Neural progenitor cell (in vitro differentiated cells): ENCODE measurements at places on chromosomes 16 and 17. TPM values are rescaled to one million over a fixed set of nuclear protein-coding genes. Genes with fewer than 3 reads are reported as not detected.

Gene TBC1D3C
- total RNA-seq = not detected in 2 replicates

DNA sequence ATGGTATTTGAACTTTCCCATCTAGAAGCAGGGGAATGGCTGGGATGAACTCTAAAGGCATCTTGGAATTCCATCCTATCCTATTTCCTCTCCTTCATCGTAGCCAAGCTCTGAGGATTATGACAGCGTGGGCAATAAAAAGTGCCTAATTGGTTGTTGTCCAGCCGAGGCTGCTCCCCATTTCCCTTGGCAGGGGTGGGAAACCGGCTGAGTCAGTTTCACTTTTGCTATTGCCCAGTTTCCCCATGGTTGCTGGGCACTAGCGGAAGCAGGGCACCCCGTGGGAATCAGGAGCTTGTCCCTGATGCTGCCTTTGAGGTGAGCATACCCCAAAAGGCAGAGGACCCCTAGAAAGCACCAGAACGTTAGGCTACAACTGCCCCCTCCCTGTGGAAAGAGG lies 13.8 kb upstream of the SP2 start:
- no peak for DNase-seq

- DNase-seq = peak; percentile 80
Observed at GRCh38 chr16:67000384-67001351, 12.3 kb downstream of the CES4A start.

- DNase-seq = no peak
Observed at GRCh38 chr16:65002265-65002664, 119.6 kb downstream of the CDH11 start.

Gene LRRC36
- total RNA-seq = 0.34 TPM in 1 of 2 replicates, not detected in the other

DNA sequence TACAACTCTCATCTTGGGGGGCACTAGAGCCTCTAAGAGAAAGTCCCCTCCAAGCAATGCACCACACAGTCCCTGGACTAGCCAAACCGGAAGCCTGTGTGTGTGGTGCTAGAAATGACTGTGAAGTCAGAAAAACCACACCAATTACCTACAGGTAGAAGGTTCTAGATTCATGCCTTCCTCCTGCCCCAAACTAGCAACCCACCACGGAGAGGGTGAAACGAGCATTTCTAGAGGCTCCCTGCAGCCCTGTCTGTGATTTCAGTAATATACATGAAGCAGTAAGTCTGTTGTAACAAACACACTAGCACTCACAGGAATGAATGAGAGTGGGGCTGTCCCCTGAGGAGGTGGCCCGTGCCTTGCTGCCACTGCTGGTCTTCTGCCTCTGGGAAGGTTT lies 13.6 kb downstream of the ZFHX3 start:
- no peak for DNase-seq

- no peak for DNase-seq
Observed at GRCh38 chr17:61331178-61331577, 68.5 kb upstream of the TBX2 start.

- DNase-seq = no peak
Observed at GRCh38 chr16:86877108-86877507, 298.8 kb downstream of the FOXL1 start.

DNA sequence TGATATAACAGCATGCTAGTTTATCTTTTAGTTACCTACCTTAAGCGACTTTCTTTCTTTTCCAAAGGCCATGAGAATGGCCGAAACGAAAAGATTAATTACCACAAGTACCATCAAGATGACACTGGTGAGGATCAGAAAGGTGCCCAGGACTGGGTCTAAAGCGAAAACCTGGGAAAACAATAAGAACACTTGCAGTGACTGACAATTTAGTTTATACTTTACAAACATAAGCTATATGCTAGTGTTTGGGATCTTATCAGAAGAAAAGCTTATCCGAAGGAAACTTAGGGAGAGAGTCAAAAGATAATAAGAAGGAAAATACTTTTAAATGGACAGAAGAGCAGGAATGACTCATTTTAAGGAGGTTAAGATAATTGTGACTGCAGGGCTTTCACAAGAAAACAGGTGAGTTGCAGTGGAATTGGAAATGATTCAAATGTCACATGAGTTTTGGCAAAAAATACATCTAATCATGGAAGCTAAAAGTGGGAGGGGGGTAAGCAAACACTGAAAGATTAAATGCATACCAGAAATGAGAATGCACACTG lies 34.8 kb downstream of the IST1 start:
- DNase-seq = no peak

DNA sequence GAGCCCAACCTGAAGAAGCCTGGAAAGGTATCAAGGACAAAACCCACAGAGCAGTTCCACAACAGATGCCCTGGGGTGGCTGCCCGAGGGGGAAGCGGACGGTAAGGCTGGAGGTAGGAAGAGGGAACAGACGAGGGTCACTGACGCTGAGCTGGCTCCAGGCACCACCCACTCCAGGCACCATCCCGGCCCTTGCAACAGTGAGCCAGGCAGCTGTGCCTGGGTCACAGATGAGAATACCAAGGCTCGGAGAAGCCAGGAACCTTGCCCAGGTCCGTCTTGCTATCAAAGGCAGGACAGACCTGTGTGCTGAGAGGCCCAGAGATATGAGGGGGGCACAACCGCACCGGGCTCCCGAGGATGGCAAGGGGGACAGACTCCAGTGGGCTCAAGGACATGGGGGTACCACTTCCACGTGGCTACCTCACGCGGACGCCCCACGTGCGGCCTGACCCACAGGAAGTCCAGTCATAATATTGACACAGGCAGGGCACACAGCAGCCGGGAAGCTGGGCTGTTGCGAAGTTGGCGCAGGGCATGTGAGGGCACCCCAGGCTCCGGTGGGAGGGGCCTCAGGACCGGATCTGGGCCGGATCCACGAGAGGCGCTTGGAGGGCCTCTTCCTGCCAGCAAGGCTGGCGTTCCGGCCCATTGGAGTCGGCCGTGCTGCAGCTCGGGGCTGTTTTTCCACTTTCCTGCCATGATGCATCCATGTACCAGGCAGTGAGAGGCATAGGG lies 29.9 kb downstream of the PEMT start:
- DNase-seq = no peak
